ENCODE measurements at places on chromosomes 5 and 9.

GRCh38 chr5:148847456-148847855 is 21.0 kb downstream of the ADRB2 start:
- no peak for DNase-seq

GRCh38 chr5:61334868-61335615 is 3.0 kb downstream of the ZSWIM6 start:
- no peak for DNase-seq

DNA sequence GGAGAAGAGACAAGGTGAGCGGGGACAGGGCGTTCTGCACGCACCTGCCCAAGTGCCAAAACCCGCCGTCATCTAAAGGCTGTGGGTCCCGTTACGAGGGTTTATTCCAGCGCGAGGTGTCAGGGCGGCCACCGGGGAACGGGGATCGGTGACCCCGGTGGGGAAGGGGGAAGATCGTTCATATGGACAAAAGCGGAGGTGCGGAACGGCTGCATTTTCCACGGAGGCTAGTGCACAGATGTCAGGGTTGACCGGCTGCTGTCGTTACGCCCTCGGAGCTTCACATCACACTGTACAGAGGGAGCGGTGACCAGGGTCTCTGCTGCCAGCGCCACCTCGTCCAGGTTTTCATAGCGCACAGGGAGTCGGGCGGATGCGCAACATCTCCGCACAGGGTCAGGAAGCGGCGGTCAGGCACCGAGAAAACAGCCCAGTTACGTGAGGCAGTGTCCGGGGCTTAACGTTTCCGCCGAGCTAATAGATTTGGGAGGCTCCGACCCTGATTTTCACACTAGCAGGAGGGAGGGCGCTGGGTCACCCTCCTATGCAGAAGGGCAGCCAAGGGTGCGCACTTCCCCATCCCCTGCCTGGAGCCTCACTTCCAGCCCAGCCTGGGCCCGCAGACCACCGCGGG is 13.5 kb downstream of the BTNL9 start:
- DNase-seq, result no peak

DNA sequence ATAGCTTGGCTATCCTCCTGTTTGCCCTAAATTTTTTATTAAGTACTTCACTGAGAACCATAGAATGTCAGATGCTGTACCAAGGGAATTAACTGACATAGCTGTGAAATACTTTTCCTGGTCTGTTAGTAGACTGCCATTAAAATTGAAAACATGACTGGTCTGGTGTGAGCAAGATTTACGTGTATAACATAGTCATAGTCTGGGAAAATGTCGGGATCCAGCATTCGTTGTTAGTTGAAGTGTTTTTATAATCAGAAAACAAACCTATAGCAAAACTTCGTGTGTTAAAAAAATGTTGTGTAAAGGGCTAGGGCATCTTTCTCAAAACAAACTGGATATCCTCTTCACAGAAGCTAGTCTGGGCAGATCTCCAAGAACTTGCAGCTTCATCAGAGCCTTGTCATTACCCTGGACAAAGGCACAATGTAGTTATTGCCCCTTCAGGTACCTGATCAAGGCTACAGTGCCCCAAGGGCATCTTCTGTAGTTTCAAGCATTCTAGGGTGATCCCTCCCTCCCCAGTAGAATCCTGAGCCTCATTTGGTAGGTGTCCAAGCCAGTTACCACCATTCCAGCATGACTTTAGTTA is 454.2 kb upstream of the SGCD start:
- DNase-seq, result no peak

GRCh38 chr5:38595132-38595745 is 38.8 kb upstream of the LIFR start:
- no peak for DNase-seq

GRCh38 chr5:142821733-142822487 is 51.7 kb downstream of the ARHGAP26 start:
- DNase-seq, result no peak

- no peak for DNase-seq
These were observed 250.4 kb downstream of the NSG2 start for GRCh38 chr5:174295702-174296436.

- DNase-seq, result no peak
These were observed 970 bp upstream of the FUT7 start for GRCh38 chr9:137032858-137033257.

GRCh38 chr5:168169791-168170190 is 121.7 kb upstream of the WWC1 start:
- DNase-seq, result no peak

GRCh38 chr5:61290791-61291210 is 41.3 kb upstream of the ZSWIM6 start:
- DNase-seq, result no peak

DNA sequence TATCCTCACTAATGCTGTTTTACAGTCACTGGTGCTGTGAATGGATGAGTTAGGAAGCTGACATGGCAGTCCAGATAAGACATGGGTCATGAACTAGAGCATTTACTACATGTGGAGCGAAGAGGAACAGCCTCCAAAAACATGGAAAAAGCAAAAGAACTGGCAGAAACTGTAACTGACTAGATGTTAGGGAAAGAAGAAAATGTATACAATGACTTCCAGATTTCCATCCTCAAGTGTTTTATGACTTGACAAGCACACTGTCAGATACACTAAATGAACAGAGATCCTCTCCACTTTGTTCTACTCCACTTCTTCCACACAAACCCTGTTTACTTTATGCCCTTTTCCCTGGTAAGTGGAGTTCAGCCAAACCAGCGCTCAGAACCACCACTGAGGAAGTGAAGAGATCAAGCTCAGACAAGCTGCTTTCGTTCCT is 11.5 kb downstream of the HMGCS1 start:
- no peak for DNase-seq

- no peak for DNase-seq
These were observed 12.4 kb upstream of the AKNA start for GRCh38 chr9:114400219-114400618.

GRCh38 chr5:58544195-58544594 is 38.7 kb upstream of the RAB3C start:
- DNase-seq, result no peak

- DNase-seq, result no peak
These were observed 126.6 kb downstream of the NSG2 start for GRCh38 chr5:174172152-174172551.

DNA sequence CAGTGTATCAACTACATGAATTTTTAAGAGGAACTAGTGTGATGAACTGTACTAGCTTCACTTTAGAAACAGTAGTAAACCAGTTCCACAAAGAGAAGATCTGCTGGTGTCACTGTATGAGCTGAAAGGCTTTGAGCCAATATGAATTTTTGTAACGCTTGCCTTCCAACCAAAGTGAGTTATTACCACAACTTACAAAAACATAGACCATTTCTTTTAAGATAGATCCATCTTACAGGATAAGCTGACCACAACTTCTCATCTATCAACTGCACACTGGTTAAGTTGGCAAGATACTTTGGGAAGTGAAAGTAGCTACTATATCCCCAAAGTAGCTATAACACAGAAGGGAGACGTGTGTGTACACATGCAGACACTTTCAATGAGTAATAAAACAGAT is 849.6 kb upstream of the DMAC1 start:
- no peak for DNase-seq

DNA sequence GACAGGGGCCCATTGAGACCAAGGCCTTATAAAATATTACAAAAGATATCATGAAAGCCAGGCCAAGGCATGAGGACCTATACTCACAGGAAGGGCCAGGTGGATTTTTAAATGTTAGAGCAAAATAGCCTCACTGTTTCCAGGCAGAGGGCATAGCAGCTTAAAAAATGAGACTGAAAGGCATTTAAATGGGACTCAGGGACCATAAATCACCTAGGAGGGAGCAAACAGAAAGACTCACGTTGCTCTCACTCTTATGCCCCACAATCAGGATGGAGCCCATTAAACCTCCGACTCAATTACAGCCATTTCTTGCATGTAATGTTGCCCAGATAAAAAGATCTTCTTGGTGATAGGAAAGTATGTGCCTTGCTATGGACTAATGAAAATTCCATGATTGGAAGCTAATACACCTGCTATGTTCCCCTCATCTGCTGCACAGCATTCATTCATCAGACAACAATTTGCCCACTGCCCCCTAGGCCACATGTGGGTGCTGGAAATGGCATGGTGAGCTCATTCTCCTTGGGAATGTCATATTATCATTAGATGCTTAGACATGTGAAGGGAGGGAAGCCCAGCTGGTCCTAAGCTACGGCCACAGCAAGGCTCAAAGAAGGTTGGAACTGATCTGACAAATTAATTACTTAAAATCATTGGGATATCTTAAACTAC is 128.6 kb upstream of the GRIA1 start:
- no peak for DNase-seq
